Left lung (tissue), 14 donors: ENCODE measurements at places on chromosomes 7 and 10. TPM values are rescaled to one million over a fixed set of nuclear protein-coding genes. Genes with fewer than 3 reads are reported as not detected.

Gene FBXO24
- 5.0 TPM for polyA plus RNA-seq

Gene MKX
- polyA plus RNA-seq = 0.90 TPM

Gene LRRD1
- polyA plus RNA-seq = 0.61 TPM

GRCh38 chr10:6514844-6515780 is 65.0 kb downstream of the PRKCQ start:
- DNase-seq = no peak

GRCh38 chr10:82558014-82558607 is 683.1 kb downstream of the NRG3 start:
- DNase-seq = no peak

Gene GRK5
- polyA plus RNA-seq = 58.3 TPM

- no peak for DNase-seq
Measured at GRCh38 chr10:104142081-104142480, 20.1 kb downstream of the SFR1 start.

- DNase-seq = no peak
Measured at GRCh38 chr10:8835453-8836167, 781.1 kb downstream of the GATA3 start.

DNA sequence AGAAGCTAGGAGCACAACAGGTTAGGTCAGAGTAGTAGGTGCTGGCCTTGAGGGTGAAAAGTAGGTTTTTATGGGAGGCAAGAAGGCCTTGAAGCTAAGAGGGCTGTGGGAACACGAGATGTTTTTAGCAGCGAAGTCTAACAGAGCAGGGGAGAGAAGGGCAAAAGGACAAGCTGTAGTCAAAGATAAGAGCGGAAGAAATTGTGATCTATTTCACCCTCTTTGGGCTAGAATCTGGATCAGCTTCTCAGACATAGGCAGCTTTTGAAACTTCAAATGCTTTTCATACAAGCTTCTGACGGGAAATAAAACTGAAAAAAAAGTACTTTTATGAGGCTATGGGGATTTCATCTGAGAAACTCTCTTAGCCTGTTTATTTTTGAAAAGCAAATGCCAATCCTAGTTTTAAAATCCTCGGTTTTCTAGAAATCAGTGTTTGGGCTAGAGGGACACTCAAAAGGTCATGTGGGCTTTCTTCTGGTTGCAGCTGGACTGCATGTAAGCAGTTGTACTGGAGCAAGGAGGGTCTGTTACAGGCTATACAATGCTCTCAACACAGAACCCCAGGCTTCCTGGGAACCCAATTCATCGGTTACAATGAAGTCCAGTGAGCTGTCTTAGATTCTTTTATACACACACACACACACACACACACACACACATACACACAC is 83.6 kb downstream of the RNF216 start:
- no peak for DNase-seq

GRCh38 chr10:71397296-71398212 is 834 bp downstream of the CDH23 start:
- no peak for DNase-seq

Gene TRIM50
- polyA plus RNA-seq = 0.28 TPM
